RPMI7951 (cell line): ENCODE measurements at places on chromosomes 6 and 20. TPM values are rescaled to one million over a fixed set of nuclear protein-coding genes. Genes with fewer than 3 reads are reported as not detected.

DNA sequence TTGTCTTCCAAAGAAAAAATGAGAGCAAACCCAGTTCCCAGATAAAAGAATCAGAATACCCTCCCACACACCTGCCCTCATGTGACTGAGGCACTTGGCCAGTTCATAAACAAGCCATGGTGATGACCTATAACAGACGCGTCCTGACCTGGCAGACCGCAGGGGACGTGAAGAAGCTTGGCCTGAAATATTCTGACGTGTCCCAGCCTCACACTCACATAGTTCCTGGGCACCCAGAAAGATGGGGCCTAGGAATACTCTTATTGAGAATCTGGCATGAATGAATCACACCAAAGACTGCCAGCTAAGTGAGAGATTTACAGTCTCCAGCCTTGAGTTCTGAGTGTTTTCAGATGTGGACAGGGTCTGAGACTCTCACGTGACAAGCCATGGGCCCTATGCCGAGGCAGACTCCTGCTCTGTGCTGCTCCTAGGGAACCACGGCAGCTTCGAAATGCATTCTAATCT lies 17.2 kb upstream of the MAP3K4 start:
- peak; percentile 92 for DNase-seq

DNA sequence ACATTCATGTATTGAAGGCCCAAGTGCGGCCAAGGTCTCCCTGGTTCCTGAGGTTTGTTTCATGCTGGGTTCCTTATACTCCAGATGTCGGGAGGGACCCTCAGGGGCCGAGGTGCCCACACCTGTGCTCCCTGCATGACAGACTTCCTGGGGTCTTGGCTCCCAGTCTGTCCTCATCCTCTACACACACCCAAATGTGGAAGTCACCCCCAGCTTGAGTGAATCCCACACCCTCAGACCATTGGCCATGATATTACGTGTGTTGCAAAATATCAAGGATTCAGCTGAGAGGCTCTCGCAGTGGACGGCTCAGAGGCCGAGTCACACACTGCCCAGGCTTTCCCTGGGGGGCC lies 82.2 kb upstream of the DUSP22 start:
- no peak for DNase-seq

- DNase-seq: no peak
These were observed 2.4 kb upstream of the GNMT start for GRCh38 chr6:42958125-42958524.

- DNase-seq: peak; percentile 95
These were observed 62.6 kb downstream of the FAM50B start for GRCh38 chr6:3911614-3912336.

GRCh38 chr6:144033816-144034735 lies 26.0 kb upstream of the PLAGL1 start:
- DNase-seq: peak; percentile 65

DNA sequence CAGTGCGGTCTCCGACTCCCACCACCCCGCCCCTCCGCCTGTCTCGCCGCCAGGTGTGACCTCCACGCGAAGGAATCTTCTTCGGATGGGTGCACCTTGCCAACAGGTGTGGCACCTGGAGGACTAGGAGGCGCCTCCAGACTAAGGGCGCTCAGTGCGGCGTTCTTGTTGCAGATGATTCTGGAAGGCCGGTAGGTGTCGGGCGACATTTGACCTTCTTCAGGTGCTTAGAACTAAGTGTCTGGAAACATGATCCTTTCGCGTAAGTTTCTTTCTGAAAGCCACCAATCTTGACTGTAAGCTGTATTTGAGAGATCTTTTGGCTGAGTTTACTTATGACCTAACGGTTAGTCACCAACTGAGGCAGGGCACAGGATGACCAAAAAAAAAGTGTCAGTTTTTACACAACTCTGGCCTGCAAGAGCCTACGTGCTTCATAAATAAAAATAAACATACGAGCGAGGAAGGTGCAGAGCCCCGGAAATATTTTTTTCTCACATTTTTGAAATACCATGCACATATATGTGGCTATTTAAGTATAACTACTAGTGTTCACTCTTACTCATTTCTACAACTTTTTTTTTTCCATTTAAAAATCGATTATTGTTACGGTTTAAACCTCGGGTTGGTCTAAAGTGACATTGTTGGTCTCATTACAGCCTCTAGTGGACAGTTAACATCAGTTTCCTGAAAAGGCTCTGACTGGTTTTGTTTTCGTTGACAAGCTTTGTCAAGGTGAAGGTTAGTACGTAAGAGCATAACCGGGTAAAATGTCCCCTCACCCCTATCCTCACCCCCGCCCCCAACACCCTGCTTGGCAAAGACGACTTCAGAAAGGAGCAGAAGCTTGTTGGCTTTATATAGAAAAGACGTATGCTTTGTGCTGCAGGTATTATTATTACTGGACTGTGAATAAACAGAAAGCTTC lies 1.6 kb upstream of the ATXN1 start:
- DNase-seq: peak; percentile 90

Gene OR2B6
- not detected in 2 replicates for total RNA-seq

Gene DACT2
- not detected in 2 replicates for total RNA-seq

Gene CYP21A2
- total RNA-seq: not detected in 2 replicates

Gene ADGRG6
- 1.4 and 3.2 TPM in 2 replicates for total RNA-seq

Gene CALHM5
- total RNA-seq: 4.1 and 4.7 TPM in 2 replicates
